ENCODE measurements at places on chromosomes 2 and 18.

DNA sequence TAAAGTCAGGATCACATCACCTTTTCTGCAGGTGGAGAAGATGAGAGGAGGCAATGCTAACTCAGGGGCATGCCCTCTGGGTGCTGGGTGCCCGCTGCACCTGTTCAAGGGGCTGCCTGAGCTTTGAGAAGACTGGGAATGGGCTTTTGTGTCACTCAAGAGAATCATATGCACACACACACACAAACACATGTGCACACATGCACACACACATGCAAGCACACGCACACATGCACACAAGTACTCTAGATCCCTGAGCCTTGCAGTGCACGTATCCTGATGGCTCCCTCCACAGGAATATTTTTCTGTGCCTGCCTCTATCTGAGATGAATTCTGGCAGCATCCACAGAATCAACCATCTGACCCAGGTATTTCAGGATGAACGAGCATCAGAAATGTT lies 110.0 kb upstream of the TEX51 start:
- DNase-seq: no peak

- no peak for DNase-seq
These were observed 14.5 kb upstream of the NAB1 start for GRCh38 chr2:190634381-190634780.

DNA sequence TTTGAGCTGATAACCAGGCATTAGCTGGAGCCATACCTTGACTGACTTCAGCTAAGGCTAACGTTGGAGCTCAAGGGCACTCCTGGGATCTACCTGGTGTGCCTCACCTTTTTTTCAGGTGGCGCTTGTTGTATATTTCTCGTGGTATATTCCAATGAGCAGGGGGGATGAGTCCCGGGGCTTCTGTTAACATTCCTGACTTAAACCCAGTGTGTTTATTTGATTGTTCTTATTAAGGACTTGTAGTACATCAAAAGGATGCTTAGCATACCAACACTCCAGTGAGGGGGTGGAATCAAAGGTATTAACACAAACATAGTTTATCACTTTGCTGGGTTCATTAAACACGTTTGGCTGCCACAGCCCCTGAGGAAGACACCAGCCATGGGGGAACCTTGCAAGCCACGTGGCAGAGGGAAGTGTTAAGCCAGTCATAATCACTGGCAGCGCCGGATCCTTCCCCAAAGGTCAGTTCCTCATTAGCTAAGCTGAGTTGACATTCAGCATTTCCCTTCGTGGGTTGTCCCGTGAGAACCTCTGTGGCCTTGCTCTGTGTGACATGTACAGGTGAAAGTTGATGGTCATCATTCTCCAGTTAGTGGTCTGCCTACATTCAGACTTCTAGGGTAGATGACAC lies 119.5 kb upstream of the MCFD2 start:
- no peak for DNase-seq

DNA sequence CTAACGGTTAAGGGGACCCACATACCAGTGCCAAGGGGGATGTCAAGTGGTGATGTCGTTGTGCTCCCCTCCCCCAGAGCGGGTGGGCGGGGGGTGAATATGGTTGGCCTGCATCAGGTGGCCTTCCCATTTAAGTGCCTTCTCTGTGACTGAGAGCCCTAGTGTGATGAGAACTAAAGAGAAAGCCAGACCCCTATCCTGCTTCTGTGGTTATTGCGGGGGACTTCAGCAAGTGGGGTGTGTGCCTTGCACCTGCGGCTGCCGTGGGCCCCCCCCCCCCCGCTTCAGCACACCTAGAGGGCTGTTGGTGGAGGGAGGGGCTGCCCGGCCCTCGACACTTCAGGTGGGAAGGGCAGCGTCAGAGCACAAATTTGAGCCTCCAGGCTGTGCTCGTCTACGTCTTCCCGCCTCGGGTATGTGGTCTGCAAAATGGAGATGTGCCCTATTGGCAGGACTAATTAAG lies 6.1 kb downstream of the CTDSP1 start:
- DNase-seq: no peak

- DNase-seq: no peak
These were observed 56.7 kb upstream of the ZNF236 start for GRCh38 chr18:76765649-76766048.

GRCh38 chr2:197011021-197011417 lies 84.5 kb upstream of the PGAP1 start:
- no peak for DNase-seq

- DNase-seq: no peak
These were observed 4.9 kb upstream of the GPC1 start for GRCh38 chr2:240430595-240430994.

- no peak for DNase-seq
These were observed 64.8 kb upstream of the EML6 start for GRCh38 chr2:54658564-54659071.

- no peak for DNase-seq
These were observed 60.6 kb downstream of the CCDC74A start for GRCh38 chr2:131588152-131588873.

GRCh38 chr2:129923265-129924091 lies 56.0 kb upstream of the RAB6C start:
- DNase-seq: no peak

GRCh38 chr2:176542476-176542875 lies 273.2 kb downstream of the MTX2 start:
- no peak for DNase-seq

GRCh38 chr2:1422131-1422530 lies 8.9 kb downstream of the TPO start:
- no peak for DNase-seq

- DNase-seq: no peak
These were observed 219.3 kb downstream of the SPP2 start for GRCh38 chr2:234269769-234270204.

DNA sequence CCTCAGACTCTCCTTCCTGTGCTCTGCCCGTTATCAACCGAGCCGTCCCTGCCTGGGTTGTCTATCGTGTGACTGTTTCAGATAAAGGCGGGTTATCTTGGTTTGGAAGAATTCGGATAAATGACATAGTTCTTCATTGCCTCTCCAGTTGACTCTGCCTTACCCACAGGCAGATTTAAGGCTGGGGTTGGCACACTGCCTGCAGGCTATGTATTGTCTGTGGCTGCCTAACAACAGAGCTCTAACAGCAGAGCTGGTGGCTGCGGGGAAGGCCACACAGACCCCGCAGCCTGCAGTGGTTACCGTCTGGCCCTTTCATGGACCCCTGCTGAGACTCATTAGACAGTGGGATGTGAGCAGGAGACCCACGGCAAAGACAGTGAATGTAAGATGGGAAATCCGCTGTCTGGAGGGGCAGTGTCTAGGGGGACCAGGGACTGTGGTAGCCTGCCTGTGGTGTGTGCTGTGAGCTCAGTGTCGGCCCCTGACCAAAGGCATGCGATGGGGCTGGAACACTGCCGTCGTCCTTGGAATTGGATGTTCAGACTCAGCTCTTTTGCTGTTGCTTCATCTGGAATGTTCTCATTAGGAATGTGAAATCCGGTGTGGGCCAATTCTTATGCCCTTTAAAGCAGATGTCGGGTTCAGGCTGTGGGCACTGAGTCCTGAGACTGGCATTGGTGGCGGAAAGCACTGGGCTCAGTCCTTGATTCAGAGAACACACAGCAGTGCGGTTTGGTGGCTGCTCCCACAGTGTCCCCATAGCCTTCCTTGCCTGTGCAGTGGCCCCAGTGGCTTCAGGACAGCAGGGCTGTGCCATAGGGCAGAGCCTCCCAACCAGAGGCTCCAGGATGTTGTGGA lies 44.5 kb downstream of the SH3RF3 start:
- DNase-seq: no peak

- DNase-seq: no peak
These were observed 756 bp upstream of the PTPN4 start for GRCh38 chr2:119758881-119759450.

GRCh38 chr2:31238126-31238905 lies 4.4 kb downstream of the EHD3 start:
- DNase-seq: no peak

DNA sequence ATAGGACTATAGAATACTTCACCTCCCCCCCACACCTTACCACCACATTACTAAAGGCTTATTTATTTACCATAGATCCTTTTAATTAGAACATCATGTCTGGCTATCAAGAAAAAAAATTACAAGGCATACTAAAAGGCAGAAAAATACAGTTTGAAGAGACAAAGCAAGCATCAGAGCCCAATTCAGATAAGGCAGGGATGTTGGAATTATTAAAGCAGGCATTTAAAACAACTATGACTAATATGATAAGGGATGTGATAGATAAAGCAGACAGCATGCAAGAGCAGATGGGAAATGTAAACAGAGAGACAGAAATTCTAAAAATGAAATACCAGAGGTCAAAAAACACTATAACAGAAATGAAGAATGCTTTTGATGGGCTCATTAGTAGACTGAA lies 55.4 kb upstream of the SMIM21 start:
- DNase-seq: no peak

- DNase-seq: peak; percentile 63
These were observed 47.9 kb upstream of the KCNF1 start for GRCh38 chr2:10863837-10864236.

DNA sequence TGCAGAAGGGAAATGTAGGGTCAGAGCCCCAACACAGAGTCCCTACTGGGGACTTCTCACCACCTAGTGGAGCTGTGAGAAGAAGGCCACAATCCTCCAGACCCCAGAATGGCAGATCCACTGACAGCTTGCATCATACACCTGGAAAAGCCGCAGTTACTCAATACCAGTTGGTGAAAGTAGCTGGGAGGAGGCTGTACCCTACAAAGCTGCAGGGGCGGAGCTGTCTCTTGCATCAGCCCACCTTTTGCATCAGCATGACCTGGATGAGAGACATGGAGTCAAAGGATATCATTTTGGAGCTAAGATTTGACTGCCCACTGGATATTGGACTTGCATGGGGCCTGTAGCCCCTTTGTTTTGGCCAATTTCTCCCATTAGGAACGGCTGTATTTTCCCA lies 237.3 kb downstream of the CALCRL start:
- DNase-seq: no peak

- no peak for DNase-seq
These were observed 114.9 kb upstream of the RAB27B start for GRCh38 chr18:54713386-54713785.

- no peak for DNase-seq
These were observed 317.4 kb upstream of the ETAA1 start for GRCh38 chr2:67079729-67080128.

DNA sequence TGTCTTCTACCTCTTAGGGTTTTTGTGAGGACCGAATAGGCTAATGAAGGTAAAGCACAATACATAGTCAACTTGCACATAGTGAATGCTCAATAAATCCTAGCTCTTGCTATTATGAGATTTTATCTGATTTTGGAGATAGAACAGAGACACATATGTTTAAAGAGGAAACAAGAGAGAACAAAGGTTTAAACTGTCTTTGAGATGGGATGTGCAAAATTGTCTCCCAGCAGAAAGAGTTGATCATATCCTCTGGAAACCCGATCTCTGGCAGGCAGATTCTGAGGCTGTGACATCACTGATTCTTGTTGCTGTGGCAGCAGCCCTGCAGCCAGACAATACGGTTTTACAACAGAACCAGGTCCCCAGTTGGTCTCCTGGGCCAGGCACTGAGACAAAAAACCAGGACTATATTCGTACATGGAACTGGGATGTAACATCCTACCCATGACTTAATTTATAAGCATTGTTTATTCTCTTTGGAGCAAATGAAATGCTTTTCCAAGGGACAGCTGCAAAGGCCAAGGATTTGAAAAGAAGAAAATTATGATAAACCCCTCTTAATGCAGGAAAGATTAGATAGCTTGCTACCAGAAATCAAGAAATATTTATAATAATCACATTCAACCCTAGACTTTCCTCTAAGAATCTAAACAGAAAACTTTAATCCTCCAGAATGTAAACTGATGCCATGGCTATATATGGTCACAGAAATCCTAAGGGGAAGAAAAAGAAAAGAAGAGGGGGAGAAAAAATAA lies 80.2 kb downstream of the SLC8A1 start:
- no peak for DNase-seq

DNA sequence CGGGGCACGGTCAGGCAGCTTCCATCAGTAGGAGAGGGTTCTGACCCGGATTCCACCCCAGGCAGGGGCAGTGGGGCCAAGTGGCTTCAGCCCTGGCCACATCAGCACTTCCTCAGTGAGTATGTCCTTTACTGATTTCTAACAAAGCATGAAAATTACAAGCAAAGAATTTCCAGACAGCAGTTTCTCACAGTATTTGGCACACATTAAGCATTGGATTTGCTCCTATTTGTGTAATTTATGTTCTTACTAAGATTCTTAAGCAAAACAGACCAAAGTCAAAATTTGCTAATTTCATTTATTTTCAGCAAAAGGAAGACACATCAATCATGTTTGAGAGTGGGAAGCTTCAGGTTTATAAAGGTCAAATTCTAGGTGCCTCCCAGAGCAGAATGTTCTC lies 73.3 kb upstream of the NFATC1 start:
- DNase-seq: no peak

DNA sequence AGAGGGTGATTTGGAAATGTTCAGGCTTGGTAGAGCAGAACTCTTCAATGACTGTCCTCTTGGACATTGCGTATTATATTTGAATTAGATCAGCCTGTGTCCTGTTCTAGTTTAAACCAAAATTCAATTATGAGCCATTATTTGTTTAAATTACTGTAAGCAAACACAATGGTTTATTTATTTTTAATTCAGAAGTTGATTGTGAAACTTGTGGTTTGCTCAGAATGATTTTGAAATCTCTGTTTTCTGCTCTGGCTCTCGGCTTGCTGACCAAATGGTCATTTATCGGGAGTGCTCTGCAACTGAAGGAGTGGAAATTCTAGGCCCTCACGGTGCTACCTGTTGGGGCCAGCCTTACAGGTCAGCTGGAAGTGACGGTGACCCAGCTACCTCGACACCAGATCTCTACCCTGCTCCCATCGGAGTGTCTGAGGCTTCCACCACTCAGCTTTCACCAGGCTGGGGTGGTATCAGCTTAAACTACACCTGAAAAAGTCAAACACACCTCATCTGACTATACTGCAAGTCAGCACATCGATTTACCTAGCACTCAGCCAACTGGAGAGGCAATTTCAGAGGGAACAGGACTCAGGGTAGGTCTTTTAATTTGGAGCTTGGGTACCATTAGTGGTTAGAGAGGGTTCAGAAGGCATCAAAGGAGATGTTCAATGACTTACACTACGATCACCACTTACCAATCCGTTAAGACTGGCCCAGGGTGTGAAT lies 36.8 kb upstream of the GPD2 start:
- no peak for DNase-seq

GRCh38 chr2:200479692-200480265 lies 30.1 kb downstream of the KCTD18 start:
- no peak for DNase-seq

DNA sequence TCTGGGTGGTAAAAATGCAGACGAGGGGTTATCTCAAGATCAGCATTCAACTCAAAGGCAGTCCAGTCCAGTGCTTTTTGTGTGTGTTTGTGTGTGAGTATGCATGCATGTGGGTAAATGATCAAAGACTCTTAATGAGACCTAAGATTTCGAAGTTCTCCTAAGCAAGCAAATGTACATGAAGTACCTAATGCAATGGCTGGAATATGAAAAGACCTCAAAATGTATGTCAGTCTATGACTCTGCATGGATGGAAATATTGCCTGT lies 151.0 kb upstream of the L3MBTL4 start:
- no peak for DNase-seq

- DNase-seq: no peak
These were observed 458.4 kb downstream of the THSD7B start for GRCh38 chr2:137223722-137224121.

All from SIG-M5 (cell line).